Hypothalamus (tissue), 51 donors: ENCODE measurements at places on chromosomes 11 and 22.

GRCh38 chr11:92340839-92341238 lies 116.2 kb downstream of the FAT3 start:
- no peak for DNase-seq

GRCh38 chr11:33588056-33588455 lies 112.6 kb downstream of the C11orf91 start:
- DNase-seq = no peak

- DNase-seq = no peak
These were observed 1155.6 kb downstream of the DLG2 start for GRCh38 chr11:84471501-84471900.

GRCh38 chr11:46666516-46666915 lies 33.9 kb downstream of the ARHGAP1 start:
- no peak for DNase-seq

- no peak for DNase-seq
These were observed 109.4 kb upstream of the KIRREL3 start for GRCh38 chr11:127109796-127110480.

DNA sequence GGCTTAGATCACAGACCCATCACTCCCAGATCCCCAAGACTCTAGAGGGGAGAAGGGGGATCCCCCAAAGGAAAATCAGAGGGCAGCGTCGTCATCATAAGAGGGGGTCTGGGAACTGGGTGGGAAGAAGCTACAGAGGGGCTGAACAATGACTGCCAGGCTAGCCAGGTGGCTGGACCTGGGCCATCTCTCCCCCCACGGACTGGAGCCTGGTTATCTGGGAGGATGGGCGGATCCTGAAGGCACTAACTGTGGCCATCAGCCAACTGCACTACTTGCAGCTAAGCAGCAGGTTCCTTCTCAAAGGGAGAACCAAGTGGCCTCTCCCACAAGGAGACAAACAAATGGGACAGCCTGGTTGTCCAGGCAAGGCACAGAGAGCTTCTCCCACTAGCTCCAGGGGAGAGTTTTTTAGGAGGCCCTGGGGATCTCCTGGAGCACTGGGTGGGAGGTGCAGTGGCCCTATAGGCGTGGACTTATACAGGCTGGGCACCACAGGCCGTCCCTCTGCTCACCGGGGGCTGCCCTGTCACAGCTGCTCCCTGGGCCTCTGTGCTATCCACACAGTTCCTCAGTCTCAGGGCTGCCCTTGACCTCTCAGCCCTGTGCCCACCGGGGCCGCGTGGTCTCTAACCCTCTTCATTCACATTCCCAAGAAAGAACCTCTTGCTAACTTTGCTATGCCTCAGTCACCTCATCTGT lies 15.4 kb downstream of the P2RY6 start:
- no peak for DNase-seq

DNA sequence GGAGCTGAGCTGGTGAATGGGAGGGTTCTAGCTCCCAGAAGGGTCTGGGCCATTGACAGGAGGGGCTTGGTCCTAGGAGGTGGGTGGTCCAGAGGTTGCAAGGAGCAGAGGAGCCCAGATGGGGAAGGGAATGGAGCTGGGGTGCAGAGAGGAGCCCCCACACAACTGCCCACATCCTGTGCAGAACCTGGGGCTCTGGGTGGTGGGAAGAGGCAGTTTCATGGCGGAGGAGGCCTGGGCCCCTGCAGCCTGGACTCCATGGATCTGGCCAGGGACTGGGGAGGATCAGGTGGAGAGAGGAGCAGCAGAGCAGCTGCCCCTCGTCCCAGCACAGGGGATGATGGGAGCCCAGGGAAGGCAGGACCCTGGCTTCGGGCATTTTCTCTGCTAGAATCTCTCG lies 963 bp upstream of the ADORA2A start:
- DNase-seq = no peak

DNA sequence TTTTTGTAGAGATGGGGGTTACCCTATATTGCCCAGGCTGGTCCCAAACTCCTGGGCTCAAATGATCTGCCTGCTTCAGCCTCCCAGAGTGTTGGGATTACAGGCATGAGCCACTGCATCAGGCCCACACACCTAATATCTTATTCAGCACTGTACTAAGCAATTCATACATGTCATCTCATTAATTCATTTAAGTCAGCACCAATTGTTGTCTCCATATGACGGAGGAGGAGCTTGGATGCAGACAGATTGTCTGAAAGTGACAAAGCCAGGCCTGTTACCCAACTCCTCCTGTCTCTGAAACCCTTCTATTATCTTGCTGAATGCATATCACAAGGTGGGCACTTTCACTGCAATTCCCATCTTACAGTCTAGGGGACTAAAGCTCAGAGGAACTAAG lies 57.5 kb upstream of the ALX4 start:
- DNase-seq = no peak

GRCh38 chr22:19873138-19873959 lies 18.7 kb upstream of the GNB1L start:
- DNase-seq = no peak

GRCh38 chr11:72703267-72704008 lies 29.2 kb upstream of the PDE2A start:
- DNase-seq = no peak

DNA sequence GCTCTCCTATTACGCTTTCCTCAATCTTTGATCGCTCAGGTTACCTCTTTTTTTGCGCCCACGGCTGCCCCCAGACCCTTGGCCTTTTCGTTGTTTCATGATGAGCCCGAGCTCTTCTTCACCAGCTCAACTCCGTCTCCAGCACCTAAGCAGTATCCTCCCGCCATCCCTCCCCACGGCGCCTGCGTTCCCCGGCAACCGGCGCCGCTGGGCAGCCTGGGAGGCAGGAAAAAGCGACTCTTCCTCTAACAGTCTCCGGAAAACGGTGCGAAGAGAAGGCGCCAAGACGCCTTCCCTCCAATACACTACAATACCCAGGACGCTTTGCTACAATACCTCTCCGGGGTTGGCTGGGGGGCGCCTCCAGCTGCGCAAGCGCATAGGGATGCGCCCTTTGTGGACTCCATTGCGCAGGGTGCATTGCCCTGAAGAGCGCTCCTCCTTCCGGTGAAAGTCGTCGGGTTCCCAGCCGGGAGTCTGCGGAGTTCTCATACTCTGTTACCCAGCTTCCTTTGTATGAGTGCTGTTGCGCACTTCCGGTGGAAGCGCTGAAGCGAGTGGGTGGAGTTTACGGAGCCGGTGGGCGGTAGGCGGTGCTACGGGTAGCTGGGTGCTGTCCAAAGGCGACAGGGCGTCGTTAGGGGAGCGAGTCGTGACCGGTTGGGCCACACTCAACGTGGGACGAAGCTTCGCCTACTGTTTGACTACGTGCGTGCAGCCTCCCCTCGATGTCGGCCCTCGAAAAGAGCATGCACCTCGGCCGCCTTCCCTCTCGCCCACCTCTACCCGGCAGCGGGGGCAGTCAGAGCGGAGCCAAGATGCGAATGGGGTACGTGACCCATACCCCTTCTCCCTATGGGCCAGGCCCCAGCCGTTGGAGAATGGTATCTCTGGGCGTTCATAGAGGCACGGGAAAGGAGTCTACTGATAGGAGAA lies at the start of the genes C2CD3 and PPME1:
Gene C2CD3, minus strand, starts transcription at position 309 of the 936 bp plus-strand sequence. Its CDS starts 210 bp downstream, at position 99.
Gene PPME1, plus strand, starts transcription at position 596 of the 936 bp plus-strand sequence. Its CDS starts 133 bp downstream, at position 729.
- peak; percentile 99 for DNase-seq
